ENCODE measurements at places on chromosomes 5 and 9. TPM values are rescaled to one million over a fixed set of nuclear protein-coding genes. Genes with fewer than 3 reads are reported as not detected.
A peak's percentile ranks its signal among the peaks of the same experiment; 100 is the strongest.

DNA sequence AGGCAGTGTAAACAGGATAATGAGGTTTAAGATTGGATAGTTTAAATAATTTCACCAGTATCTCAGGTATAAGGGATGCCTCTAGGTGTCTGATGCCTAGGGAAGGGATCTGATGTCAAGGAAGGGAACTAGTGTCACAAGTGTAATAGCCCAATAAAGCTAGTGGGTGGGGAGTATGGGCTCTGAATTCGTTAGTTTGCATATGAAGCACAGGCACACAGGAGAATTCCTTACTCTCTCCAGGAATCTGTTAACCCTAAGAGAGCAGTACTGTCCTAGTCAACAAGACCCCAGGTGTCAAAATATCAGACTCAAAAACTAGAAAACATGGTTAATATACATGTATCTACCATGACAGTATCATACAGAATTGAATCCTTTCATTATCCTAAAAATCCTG, 352.5 kb upstream of the CYLC2 start:
- H3K4me1 ChIP-seq: no peaks in the 10 kb centered on the region
- no peak for DNase-seq
- H3K27me3 ChIP-seq: no peaks in the 10 kb centered on the region
- no peak overlapping the region for H3K4me3 ChIP-seq
- no peaks in the 10 kb centered on the region for H3K36me3 ChIP-seq

- no peaks in the 10 kb centered on the region for H3K36me3 ChIP-seq
- no peak overlapping the region for H3K4me3 ChIP-seq
- no peaks in the 10 kb centered on the region for H3K4me1 ChIP-seq
- DNase-seq: no peak
Observed at GRCh38 chr9:137905740-137906139, 28.2 kb downstream of the CACNA1B start.

GRCh38 chr9:86126998-86127972, 27.9 kb upstream of the GOLM1 start:
- peak; percentile 12 for DNase-seq
- no peaks in the 10 kb centered on the region for H3K36me3 ChIP-seq
- H3K27me3 ChIP-seq: no peaks in the 10 kb centered on the region
- H3K4me1 ChIP-seq: no peaks in the 10 kb centered on the region

The SPINK4 gene
- total RNA-seq: not detected

The MELK gene
- not detected for total RNA-seq

The FANCG gene
- total RNA-seq: 45.4 TPM

The SPINK6 gene
- not detected for total RNA-seq

The TMEFF1 gene
- not detected for total RNA-seq

The TMEM252 gene
- not detected for total RNA-seq
